ENCODE measurements at places on chromosomes 11 and 22.

- DNase-seq = no peak
These were observed 107.0 kb downstream of the ATG16L2 start for GRCh38 chr11:72921028-72921716.

DNA sequence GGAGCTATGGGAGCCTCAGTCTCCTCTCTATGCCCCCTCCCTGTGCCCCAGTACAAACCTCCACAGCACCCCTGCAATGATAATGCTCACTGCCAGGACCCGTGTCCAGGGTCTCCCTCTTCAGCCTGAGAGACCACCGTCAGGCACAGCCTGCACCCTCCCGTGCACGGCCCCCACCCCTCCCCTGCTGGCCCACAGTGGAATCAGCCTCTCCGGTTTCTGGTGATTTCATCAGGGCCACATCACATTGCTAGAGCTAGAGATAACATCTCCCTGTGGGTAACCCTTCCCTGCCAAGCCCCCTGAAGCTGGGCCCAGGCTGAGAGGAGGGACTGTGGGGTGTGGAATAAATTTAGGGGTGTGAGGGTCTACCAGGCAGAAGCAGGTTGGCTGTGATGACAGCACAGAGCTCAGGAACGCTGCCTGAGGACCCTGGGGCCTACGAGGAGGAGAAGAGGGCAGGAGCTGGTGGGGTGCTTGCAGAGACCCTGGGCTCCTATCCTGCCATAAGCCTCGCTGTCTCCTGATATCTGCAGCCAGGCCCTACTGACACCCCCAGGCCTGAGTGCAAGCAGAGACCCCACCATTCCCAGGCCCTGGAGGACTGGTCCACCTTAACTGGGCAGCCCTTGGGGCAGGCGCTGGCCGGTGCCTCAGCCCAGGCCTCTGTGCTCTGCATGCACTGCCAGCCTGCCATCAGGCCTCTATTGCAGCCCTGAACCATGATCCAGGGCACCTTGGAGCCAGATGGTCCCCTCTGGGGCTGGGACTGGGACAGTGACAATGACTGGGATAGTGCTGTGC, at the start of gene KLHDC7B:
KLHDC7B (plus strand) TSS at position 378 of the 804 bp plus-strand sequence; CDS start at position 723, 345 bp downstream.
- DNase-seq = no peak

DNA sequence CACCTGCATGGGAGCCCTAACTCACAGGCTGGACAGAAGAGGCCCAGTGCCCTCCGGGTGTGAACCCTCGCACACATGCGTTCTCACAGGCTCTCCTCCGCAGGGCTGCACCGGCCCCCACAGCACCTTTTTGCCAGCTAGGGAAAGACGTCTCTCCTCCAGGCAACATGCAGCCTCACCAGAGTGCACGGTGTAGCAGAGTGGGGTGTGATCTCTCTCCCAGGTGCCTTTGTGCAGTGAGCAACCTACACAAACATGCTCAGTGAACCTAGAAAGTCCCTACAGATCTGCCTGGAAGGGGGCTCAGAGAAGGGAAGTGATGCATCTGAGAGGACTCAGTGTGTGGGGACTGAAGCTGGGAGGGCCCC, 3.7 kb upstream of the CARNS1 start:
- DNase-seq = no peak

DNA sequence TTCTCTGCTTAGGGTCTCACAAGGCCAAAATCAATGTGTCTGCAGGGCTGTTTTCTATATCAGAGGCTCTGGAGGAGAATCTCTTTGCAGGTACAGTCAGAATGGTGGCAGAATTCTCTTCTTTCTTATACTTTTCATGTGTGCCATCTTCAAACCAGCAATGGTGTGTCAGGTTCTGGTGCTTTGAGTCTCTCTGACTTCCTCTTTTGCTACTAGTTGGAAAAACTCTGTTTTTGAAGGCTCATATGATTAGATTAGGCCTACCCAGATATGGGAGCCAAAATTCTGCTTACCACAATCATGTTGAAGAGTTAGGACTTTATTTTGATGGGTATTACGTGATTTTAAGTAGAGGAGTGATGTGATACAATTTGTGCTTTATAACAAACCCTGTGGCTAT, 18.8 kb upstream of the TECTA start:
- DNase-seq = no peak

DNA sequence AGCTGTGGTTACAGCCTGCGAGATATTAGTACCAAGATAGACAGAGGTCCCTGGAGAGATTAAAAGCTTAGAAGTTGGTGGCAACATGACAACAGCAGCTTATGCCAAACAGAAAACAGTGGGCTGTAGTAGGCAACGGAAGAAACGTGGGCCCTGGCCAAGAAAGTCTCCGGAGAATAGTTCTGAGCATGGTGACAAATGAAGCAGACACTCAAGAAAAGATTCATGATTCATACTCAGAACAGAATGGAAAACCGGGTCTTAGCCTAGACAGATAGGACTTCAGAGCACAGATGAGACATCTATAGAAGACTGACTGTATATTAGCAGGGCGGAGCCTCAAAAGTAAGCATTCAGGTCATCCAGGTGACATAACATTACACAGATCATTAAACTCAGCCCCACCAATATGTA, 727.4 kb downstream of the ETS1 start:
- no peak for DNase-seq

DNA sequence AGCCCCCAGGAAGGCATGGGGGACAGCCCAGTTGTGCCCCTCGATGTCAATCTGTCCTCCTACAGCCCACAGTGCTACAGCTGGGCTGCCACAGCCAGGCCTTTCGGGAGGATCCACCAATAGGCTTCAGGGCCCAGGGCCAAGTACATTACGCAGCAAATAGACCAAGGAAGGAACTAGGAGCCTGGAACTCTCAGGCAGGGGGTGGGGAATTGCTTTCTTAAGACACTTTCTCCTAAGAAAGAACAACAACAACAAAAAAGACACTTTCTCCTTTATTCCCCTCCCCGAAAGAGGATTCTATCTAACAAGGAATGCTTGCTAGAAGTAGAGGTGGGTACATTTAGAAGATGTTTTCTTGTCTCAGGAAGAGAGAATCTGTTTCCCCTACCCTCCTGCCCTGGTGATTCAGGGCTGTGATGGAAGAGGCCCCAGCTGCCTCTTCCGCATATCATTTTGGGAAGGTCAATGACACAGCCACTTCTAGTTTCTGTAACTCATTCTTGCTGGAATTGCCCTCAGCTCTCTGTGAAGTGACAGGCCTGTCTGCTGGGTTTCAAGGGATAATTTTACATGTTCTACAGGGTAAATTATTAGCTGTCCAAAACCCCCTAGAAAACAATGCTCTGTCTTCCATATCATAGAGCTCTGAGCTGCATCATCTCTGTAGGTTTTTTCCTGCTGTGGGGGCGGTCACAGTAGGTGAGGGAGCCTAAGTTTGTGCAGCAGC, 6.0 kb upstream of the MALAT1 start:
- DNase-seq = no peak
